ENCODE measurements at places on chromosomes 6 and 20.

DNA sequence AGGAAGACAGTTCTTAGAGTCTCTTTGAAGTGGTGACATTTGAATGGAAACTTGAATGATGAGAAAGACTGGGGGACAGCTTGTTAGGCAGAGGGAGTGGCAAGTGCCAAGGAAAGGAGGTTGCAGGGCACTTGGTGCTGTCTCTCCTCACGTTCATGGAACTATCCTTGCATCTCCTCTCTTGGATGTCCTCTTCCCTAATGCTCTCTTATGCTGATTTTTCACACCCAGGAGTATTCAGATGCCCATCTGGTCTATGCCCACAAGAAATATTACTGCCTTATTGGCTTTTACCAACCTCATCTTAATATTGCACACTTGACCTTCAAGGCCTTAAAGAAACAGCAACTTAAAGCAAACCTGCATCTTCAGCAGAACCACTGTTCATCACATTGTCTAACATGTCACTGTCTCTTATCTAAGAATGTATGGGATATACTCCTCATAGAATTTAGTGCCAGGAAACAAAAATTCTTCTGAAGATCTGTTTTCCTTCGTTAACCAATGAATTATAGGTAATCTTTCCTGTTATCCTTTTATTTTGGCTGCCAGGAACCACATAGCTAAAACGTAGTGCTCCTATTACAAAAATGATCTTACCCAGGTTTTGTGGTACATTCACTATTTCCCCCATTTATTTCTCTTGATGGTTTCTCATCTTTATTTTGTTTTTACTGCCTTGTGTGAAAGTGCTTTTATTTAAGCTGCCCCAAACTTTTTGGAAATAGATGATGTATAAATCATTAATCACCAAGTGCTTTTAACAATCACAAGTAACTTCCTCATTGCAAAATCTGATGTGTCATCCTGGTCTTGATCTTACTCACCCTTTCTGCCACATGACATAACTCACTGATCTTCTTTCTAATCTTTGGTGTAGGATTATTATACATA, 12.8 kb downstream of the RGS17 start:
- no peak for DNase-seq

DNA sequence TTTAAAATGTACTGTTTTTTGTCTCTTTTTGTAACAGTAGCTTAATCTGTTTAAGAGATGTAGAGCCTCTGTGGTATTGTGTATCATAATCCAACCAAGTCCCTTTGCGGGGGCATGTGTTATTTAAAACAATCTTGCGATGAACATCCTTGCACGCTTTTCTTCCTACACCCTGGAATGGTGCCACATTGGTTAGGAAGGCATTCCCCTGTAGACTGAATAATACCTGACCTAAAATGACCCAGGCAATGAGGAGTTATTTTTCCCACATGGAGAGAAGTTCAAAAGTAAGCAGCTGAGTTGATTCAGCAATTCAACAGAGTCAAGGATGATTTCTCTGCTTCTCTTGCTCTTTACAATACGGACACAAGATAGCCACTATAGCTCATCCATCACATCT, 142.0 kb upstream of the PMEPA1 start:
- no peak for DNase-seq

- DNase-seq: no peak
These were observed 10.3 kb upstream of the RNF24 start for GRCh38 chr20:4025679-4026078.

DNA sequence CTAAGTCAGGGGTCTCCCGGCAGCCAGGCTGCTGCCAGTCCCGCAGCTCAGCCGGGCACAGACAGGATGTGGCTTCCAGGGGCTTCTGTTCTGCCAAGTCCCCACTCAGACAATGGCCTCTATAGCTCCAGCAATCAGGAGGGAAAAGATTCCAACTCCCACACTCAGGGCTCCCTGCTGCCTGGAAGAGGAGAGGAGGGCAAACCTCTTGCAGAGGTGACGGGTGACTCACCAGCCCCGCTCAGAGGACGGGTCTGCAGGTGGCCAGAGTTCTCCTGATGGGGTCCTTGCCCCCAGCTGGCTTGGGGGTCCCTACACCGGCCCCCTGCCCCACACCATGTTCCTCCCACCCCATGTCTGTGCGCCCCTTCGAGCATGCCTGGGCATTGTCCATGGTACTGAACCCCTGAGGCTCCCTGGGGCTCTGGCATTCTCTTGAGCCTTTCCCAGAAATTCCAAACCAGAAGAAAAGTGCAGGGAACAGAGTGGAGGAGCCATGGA, 32.6 kb downstream of the NTSR1 start:
- no peak for DNase-seq

- DNase-seq: no peak
These were observed 47.7 kb downstream of the COL12A1 start for GRCh38 chr6:75158176-75158575.
